ENCODE measurements at places on chromosomes 2 and 18.

GRCh38 chr2:218540015-218540414, 28.1 kb downstream of the USP37 start:
- DNase-seq: no peak

DNA sequence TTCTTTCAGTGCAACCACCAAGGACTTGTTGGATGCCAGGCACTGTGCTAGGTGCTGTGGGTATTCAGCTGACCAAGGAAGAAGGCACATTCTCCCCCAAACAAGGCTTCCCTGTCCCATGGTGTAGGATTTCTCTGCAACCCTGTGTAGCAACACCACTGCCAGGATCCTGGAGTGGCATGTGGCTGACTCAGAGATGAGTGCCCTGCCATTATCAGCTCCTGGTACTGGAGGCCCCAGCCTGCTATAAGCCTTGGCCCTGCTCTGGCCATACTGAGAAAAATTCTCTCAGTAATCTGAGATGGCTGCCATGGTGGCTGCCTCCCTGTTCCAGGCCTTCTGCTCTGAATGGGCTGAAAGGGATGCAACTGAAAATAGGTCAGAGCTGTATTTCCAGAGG, 4.3 kb downstream of the SMYD5 start:
- no peak for DNase-seq

- DNase-seq: no peak
Observed at GRCh38 chr18:45521136-45521535, 94.1 kb upstream of the SLC14A2 start.

- no peak for DNase-seq
Observed at GRCh38 chr2:177501186-177501585, 108.6 kb downstream of the AGPS start.

DNA sequence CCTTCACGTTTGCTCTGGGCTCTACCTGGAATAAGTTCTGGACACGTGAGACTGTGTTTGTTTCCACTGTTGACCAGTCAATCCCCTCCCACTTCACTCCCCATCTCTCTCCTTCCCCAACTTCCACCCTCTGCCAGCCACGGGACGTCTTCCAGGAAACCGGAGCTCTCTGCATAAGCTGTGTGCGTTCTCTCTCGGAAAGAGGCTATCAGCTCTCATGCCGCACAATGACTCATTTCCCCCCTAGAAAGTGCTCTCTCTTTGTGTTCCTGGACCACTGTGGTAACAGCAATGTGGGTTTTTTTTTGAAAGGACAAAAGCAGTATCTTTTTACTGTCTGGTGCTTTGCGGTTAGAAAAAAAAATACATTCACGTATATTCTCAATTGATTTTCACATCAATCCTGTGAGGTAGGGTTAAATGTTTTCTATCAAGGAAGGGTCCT, 10.2 kb downstream of the PROKR1 start:
- DNase-seq: peak; percentile 97

Data from SK-MEL-5 (cell line).